ENCODE measurements at places on chromosomes 12 and 14.

DNA sequence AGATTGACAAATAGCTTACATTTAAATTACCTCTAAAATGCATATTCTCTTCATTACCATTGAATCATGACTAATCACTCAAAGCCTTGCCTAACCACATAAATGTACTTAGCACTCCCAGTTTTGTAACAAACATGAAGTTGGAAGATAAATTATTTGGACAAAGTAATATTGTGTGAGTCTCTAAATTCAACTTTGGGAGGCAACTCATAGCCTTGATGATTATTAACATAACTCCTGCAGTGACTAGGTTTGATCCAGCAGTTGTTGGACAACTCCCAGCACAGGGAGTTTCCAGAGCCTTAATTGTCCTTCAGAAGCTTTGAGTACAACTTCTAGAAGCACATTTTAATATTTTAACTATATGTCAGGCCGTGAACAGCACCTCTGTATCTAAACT lies 153.4 kb upstream of the PDZRN4 start:
- no peak for DNase-seq

DNA sequence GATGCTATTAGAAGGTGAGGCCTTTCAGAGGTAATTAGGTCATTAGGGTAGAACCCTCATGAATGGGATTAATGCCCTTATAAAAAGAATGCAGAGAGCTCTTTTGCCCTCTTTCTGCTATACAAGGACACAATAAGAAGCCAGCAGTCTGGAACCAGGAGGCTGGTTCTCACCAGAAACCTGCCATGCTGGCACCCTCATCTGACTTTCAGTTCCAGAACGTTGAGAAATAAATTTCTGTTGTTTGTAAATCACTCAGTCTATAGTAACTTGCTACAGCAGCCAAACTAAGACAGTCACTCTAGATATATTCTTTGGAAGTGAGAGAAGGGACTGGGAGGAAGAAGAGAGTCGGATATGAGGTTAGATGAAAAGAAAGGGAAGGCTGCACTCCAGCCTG lies 125.0 kb upstream of the MYF6 start:
- no peak for DNase-seq

DNA sequence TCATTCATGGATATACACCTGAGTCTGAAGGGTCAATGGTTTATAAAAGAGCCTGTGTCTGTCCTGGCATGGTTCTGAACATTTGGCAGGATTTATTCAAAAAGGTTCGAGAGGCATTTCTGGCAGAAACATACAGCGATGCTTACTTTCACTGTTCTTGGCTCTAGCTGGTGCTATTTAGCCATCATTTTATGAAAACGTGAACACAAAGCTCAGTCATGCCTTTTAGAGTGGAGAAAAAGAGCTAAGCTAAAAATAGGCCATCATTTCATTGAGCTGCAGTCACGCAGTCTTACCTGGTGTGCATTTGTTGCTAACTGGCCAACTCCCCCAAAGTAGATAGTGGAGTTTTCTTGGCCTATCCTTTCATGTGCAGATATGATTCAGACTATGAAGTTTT lies 1209.5 kb downstream of the SLC16A7 start:
- no peak for DNase-seq

- DNase-seq = no peak
Observed at GRCh38 chr14:49553106-49553505, 33.1 kb downstream of the RPS29 start.

GRCh38 chr12:50626026-50626425 lies 121.2 kb downstream of the DIP2B start:
- DNase-seq = no peak

DNA sequence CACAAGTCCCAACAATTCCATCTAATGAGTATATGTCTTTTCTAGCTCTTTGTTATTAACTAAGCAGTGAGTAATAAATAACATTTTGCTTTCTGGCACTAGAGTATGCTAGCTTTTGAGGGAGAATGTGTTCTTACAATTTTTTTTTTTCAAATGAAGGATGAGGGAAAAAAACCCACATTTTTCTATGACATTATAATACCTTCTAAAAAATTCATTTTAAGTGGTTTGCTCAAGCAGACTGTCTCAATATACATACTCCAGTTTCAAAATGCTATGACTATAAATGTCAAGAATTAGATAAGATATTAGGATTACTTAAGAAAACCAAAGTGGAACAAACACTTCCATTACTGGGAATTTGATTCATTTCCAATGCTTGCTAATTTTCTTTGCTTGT lies 394.6 kb downstream of the C12orf75 start:
- no peak for DNase-seq

DNA sequence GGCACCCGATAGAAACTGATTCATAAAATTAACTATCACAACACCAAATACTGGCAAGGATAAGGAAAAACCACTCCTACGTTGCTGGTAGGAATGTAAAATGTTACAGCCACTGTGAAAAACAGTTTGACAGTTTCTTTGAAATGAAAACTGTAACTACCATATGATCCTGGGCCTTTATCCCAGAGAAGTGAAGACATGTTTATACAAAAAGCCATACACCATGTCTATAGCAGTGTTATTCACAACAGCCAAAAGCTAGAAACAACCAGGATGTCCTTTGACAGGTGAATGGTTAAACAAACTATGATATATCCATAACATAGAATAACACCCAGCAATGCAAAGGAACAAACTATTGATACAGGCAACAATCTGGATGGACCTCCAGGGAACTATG lies 3.7 kb upstream of the C14orf132 start:
- no peak for DNase-seq

DNA sequence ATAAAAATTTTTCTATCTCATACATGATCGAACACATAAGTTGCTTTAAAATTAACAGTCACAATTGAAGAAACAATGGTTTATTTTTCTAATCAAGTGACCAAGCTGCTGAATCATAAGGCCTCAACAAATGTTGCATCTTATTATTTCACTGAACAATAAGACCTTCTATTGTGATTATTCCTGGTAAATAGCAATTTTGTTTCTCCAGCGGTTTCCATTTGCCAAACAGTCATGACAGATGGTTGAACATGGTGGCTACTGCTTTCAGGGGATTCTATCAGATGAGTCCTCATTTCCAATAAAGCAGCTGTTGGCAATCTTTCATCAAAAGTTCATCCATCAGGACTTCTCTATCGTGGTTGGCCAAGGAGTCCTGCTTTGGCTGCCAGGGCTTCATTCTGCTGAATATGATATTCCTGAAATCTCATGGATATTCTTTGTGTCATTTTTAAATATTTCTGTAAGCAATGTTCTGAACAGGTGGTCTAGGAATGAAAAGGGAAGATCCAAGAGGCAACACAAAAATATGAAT lies 13.0 kb downstream of the TOMM20L start:
- no peak for DNase-seq

DNA sequence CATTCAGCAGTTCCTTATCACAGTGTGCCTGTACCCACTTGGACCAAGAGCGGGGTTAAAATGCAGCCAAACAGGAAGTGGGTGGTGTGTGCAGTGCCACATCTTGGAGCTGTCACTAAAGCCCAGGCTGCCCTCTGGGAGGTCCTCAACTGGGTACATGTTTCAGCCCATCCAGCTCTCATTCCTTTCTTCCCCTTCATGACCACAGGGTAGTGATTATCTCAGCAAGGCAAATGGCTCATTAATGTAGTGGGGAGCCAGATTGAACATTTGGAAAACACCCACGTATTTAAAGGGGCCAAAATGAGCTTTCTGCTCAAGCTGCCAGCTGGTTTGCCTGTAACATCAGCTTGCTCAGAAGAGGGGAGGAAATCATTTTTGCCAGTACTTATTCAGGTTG lies 210.8 kb upstream of the BTG1 start:
- DNase-seq = no peak

- DNase-seq = no peak
Observed at GRCh38 chr12:49059045-49059298, 1.6 kb downstream of the KMT2D start.

DNA sequence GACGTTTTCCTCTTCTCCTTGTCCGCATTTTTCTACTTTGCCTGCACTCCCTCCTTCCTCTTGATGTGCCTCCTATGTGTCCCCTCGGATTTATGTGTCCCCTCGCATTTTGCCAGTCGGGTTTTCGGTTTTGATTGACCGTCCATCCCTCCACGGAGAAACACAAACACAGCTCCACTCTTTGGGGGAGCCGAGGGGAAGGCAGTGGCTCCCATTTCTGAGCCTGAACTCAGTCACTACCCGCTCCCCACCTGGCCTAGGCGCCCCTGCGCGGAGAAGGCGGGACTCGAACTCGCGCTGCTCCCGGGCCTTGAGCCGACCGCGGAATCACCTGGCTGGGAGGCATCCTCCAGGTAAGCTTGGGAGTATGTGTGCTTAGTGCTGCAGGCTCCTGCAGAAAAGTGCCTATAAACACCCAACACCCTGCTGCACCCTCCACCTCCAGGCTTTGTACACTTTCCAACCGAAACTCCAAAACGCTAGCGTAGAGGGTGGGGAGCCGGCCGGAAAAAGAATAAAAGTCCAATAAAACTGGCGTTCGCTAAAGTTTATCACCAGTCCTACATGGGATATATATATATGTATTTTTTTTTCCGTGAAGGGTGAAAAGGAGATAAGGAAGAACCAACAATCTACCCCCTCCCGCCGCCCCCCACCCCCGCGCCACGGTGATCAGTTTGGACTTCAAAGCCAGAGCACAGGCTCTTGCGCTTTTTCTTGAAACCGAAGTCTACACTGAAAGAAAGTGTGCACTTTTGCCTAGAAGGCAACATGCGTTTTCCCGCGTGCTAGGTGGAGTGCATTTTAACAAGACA lies 3.3 kb upstream of the CCND2 start:
- no peak for DNase-seq

GRCh38 chr14:104635717-104636116 lies 31.1 kb upstream of the TMEM179 start:
- no peak for DNase-seq

- DNase-seq = no peak
Observed at GRCh38 chr14:105867961-105868599, 341.7 kb downstream of the TMEM121 start.

GRCh38 chr14:103522649-103523574 lies at the start of gene CKB:
Gene CKB, minus strand, starts transcription at chr14:103522830. Its CDS starts 337 bp downstream, at chr14:103522493.
- DNase-seq = no peak

DNA sequence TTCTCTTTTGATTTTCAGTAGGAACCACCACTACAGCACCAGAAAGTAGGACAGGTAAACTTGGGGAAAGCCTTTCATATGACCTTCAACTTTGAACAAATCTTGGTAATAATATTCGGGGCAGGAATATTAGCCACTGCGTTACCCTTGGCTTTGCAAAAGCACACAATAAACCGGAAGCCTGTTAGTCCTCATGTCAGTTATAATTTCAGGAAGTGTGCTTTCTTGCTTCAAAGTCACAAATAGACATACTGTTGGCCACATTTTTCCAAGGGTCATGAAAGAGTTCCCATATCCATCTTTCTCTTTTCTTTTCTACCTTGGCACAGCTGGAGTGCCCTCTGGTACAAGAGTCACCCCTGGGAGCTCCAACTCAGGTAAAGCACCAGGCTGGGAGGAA lies 167.2 kb upstream of the CNTN1 start:
- no peak for DNase-seq

GRCh38 chr12:80101126-80101525 lies 1.8 kb downstream of the OTOGL start:
- no peak for DNase-seq

DNA sequence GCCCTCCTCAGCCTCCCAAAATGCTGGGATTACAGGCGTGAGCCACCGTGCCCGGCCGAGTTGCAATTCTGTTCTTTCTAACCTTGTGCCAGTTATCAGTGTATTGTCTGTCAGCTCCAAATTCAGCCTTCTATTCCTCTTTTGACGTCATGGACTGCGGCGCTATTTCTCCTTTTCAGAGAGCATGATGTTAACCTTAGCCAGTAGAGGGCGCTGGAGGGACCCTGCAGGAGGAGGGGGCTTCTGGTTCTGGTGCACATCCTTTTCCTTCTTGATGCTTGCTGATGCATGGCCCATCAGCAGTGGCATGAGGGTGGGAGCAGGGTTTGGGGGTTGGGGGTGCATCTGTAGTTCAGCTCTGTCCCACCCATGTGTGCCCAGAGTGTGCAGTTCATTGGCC lies 179.3 kb upstream of the RMST start:
- no peak for DNase-seq

- no peak for DNase-seq
Observed at GRCh38 chr12:27012982-27013255, 1.3 kb downstream of the TM7SF3 start.

DNA sequence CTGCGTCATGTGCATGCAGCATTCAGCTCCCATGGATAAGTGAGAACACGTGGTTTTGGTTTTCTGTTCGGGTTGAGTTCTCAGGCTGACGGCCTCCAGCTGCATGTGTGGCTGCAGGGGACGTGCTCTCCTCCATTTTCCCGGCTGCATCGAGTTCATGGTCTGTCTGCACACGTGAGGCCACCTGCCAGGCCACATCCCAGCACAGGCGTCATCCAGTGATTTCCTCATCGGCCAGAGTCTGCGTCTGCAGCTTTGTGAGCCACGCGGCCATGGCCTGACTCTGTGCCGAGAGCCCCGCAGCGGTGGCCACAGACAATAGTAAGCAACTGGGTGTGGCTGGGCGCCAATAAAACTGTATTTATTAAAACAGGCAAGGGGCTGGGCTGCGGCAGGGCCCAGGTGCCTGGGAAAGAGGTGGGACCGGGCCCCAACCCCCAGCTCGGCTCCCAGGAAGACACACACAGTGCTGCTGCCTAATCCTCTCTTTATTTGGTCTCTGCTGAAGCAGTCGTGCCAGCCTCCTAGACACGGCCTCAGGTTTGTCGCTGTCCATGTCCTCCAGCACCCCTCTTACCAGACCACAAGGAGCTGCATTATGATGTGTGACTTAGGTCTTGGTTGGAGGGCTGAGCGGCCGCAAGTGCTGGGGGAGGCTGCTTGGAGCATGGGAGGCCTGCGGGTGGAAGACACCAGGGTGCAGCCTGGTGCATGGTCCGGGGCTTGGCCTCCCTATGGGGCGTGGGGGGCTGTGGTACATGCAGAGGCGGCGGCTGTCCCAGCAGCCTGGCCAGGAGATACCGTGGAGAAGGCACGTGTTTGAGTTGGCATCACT lies 52.0 kb downstream of the NOC4L start:
- no peak for DNase-seq

DNA sequence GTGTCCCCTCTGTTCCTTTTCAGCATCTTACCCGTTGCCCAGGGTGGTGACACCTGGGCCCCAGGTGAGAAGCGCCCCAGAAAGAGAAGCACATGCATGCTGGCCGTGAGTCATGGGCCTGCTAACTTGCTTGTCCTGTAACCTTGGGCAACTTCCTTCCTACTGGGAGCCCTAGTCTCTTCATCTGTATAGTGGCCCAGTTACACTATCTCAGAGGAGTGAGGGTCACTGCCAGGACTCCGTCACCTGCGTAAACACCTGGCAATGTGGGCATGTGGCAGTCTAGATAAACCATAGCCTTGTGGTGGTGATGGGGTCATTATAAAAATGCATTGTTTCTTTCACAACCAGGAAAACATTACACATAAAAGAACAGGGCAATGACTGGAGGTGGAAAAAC lies 125.2 kb downstream of the SLC25A47 start:
- DNase-seq = no peak

Data from HS-27A (cell line).